ENCODE measurements at places on chromosomes 7 and 10.

DNA sequence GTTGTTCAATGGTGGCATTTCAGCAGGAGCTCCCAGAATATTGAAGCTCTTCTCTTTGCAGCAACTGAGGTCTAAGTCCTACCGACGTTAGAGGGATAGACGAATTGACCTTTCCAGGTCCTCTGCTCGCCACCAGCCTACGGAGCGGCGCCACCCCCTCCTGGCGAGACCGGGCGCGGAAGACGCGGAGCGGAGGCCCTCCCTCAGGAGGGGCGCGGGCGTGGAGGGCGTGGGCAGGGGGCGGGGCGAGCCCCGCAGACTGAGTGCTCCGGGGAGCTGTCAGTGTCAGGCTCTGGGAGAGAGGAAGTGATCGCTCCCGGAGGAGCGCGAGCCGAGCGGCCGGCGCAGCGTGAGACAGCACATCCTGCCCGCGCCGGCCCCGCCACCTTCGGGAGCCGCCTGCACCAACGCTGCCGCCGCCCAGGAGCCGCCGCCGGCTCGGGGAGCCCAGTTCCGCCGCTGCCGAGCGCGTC lies at the start of gene DYNC1I1:
Gene DYNC1I1 (plus strand): TSS at position 257 of the 473 bp plus-strand sequence. CDS start 32,176 bp downstream, outside the sequence.
- DNase-seq: no peak

DNA sequence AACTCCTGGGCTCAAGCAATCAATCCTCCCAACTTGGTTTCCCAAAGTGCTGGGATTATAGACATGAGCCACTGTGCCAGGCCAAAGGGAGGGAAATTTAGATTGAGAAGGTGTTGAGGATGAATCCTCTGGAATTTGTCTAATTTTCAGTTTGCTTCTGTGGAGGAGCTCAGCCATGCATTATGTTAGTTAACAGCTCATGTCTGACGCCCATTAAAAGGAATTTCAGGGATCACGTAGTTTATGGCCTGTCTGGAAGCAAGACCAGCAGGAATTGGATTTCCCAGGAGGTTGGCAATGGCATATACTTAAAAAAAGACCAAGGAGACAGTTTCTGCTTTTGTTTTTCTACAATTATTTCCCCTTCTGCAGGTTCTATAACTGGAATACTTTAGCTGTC lies 165.7 kb downstream of the OTUD1 start:
- no peak for DNase-seq

GRCh38 chr10:84244651-84245270 lies at the start of gene RGR:
Gene RGR, plus strand, starts transcription at chr10:84245053. Its CDS starts 38 bp downstream, at chr10:84245091.
- DNase-seq: no peak

DNA sequence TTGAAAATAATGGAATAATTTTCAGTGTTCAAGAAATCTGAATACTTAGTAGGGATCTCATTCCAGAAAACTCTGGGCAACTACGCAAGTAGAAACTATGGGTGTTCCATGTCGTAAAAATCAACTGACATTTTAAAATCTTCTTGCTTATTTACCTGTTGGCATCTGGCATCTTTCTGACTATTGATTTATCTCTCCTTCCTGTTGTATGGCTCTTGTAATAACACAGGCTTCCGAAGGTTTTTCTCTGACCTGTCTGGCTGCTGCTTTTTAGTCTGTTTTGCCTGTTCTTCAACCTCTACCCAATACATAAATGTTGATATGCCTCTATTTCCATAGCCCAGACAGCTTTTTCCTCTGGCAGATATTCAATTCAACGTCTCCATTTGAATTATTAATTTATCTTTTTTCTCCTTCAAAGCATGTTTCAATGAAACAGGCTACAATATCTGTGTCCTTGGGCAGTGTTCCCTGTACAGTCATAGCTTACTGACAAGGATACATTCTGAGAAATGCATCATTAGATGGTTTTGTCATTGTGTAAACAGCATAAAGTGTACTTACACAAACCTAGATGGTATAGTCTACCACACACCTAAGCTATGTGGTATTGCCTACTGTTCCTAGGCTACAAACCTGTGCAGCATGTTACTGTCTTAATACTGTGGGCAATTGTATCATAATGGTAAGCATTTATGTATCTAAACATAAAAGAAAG lies 105.9 kb upstream of the ETV1 start:
- DNase-seq: no peak

GRCh38 chr10:11170993-11171851 lies 153.6 kb downstream of the CELF2 start:
- DNase-seq: no peak

DNA sequence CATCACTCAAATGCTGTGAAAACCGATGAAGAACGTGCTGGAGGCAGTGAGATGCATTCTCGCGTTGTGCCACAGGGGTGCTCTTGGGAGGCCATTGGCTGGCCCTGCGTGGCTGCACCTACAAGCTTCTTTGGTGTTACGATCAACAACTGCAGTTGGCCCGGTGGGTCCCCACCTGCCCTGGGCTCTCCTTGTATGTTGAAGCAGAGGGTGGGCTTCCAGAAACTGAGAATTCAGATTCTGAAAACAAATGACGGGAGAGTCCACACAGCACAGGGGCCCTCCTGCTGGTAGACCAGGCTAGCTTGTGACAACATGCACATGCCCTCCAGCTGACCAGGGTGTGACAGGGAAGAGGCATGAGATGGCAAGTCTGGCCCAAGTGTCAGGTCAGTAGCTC lies 23.7 kb upstream of the DDC start:
- DNase-seq: no peak

DNA sequence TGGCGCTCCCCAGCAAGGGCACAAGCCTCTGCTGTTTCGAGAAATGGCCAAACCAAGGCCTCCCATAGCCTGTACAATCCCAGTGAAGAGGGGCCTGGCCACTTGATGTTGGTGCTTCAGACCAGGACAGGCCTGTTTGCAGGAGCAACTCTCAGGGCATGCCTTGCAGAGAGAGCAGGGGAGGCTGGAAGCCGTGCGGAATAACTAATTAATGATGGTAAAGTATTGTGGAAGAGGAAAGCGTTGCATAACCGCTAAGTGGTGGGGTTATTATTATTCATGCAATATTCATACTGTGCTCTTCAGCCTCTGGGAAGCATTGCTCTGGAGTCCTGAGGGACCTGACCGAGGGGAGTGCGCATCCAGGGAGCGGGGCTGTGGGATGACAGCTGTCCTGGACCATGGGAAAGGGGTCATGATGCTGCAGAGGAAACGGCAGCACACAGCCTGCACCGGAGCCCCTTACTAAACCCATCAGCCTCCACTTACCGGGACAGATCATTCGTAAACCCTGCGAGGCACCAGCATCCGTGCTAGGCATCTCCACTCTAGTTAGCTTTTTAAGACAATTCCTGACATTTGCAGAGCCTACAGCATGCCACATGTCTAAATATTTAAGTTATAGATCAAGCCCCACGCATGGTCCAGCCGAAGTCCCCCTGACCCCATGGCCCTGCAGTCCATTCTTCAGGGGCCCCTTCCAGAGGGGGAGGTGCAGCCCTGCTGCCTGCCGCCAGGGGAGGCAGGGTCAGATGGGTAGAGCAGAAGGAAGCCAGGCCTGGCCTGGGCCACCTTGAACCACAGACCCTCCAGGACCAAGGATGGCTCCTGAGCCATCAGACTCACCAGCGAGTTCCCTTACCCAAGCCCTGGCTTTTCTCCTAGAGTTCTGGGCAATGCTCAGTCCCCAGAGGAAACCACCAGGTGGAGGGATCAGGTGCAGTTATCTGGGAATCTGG lies 11.6 kb downstream of the TMEM273 start:
- no peak for DNase-seq

DNA sequence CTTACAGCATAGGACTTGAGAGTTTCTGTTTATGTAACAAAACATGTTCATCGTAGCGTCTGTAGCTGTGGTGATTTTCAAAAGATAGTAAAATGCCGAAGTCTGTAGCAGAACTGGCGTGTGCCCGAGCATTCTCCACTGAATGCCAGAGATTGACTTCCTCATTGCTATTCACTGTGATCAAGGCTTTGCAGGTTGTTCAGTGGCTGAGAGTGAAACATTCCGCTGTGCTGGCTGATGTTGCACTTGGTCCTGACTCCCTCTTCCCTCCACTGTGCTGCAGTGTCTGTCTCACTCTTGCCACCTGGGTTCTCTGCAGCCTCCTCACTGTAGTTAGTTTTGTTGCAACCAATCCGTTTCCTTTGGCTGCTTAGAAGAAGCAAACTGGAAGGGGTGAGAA lies 37.6 kb downstream of the FHIP2A start:
- no peak for DNase-seq

DNA sequence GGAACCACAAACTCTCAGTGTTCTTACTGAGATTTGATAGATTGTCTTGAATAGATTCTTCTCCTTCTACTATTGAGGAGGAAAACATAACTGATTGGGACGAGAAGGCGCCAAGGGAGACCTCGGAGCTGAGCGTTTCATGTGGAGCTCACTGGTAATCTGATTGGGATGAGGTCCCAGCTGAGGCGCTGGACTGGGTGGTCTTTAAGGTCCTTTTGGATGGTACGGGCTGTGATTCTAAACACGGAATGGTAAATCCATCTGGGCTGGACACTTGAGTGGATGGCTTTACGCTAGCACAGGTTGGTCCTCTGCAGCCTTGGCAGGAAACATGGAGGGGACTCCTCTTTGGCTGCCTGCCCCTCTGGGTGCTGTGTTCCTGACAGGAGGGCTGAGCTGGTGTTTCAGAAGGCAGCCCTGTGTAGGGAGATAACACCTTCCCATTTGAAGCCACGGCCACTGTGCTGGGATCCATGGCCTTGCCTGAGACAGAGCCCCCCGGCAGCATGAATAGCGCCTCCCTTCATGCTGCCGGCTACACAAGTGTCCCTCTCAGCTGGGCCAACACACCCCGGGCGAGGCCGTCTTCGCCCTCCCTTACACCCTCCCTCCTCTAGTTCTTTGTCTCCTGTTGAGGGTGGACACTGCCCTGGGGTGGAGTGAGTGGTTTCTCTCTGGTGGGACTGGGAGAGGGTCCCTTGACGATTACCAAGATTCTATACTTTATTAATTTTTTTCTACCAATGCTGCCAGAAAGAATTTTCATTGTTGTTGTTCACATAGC lies 203.2 kb upstream of the SHH start:
- no peak for DNase-seq

DNA sequence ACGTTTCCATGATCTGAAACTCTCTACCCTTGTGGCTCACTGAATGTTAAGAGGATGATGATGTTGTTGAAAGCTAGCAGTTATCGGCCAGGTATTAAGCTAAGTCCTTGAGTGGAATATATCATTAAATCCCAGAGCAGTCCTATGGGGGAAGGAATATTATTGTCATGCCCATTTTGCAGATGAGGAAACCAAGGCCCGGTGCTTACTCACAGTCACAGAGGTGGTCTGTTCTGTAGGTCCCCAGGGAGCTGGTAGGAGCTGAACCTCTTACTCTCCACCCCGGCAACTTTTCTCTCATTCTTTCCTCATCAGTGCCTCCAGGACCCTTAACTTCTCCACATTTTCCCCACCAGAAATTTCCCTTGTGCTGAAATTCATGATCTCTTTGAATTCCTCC lies 62.6 kb downstream of the ARMC3 start:
- DNase-seq: no peak

GRCh38 chr10:75263806-75264205 lies 28.0 kb upstream of the COMTD1 start:
- no peak for DNase-seq

DNA sequence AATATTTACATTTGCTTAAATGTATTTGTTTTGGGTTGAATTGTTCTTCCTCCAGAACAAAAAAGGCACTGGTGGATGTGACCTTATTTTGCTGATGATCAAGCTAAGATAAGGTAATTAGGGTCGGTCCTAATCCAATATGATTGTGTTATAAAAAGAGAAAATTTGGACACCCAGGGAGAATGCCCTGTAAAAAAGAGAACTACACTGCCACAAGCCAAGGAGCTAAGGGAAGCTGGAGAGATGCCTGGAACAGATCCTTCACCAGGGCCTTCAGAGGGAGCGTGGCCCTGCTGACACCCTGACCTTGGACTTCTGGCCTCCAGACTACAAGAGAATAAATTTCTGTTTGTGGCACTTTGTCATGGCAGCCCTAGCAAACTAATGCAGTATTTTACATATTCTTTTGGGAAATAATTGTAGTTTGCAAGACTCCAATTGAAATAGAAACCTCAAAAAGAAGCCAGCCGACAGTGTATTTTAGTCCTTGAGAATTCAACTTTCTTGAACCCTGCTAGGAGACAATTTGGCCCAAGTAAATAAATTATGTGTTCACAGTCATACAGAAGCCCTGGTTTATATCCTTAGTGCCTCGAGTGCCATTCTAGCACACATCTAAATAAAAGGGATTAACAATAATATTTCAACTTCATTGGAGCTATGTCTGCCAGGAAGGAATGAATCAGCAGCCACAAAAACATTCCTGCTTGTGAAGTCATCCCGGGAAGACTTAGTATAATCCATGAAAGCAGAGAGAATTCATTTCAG lies 164.6 kb downstream of the PKD1L1 start:
- peak; percentile 96 for DNase-seq

GRCh38 chr10:115171392-115171960 lies 78.3 kb downstream of the ATRNL1 start:
- no peak for DNase-seq

DNA sequence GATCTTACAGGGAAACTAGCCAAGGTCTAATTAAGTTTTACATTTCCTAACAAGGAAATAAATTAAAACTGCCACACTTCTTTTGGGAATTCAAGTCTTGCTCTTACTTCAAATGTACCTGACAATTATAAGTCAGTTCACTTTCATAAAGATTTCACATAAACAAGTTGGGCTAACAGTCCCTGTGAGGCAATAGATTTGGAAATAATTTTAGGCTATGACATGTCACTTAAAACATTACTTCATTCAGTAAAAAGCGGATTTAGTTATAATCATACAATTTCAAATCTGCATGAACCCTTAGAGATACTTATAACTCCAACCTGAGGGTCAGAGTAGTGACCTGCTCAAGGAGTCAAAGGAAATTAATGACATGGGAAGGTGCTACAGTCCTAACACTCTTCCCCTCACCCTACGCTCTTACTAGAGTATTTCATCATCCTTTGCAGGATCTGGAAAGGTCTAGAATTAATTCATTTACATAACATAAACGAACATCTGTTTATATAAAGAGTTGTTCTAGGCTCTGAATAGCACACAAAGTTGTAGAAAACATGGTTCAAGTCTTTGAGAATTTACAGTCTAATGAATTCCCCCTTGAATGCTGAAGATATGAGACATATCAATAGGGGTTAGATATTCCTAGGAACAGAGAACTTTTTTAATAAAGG lies 32.3 kb upstream of the DNAJB12 start:
- DNase-seq: no peak

GRCh38 chr10:93559490-93559889 lies 7.0 kb upstream of the FFAR4 start:
- no peak for DNase-seq

DNA sequence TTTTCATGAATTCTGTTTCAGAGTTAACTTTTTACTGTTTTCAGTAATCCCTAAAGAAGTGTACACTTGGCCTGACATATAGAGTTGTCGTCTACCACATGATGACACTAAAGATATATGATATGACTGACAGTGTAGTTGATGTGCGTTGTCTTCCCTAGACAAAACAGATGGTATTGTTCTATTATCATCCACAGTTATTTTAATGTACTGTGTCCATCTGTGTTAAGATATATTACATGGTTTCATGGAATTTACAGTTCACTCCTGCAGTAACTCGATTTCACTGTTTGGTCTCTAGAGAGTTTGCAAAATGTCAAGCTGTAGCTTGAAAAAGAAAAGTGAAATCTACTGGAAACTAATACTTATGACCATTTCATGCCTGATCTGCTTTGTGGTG lies 18.1 kb downstream of the FOXP2 start:
- DNase-seq: no peak

GRCh38 chr7:64990216-64990615 lies 620 bp downstream of the ZNF117 start:
- DNase-seq: no peak

GRCh38 chr7:32039000-32039756 lies 31.0 kb downstream of the PDE1C start:
- no peak for DNase-seq

- peak; percentile 87 for DNase-seq
Measured at GRCh38 chr10:119305860-119306513, 98.6 kb downstream of the GRK5 start.
